AG09309 (cell line): ENCODE measurements at places on chromosomes 7 and 10.

DNA sequence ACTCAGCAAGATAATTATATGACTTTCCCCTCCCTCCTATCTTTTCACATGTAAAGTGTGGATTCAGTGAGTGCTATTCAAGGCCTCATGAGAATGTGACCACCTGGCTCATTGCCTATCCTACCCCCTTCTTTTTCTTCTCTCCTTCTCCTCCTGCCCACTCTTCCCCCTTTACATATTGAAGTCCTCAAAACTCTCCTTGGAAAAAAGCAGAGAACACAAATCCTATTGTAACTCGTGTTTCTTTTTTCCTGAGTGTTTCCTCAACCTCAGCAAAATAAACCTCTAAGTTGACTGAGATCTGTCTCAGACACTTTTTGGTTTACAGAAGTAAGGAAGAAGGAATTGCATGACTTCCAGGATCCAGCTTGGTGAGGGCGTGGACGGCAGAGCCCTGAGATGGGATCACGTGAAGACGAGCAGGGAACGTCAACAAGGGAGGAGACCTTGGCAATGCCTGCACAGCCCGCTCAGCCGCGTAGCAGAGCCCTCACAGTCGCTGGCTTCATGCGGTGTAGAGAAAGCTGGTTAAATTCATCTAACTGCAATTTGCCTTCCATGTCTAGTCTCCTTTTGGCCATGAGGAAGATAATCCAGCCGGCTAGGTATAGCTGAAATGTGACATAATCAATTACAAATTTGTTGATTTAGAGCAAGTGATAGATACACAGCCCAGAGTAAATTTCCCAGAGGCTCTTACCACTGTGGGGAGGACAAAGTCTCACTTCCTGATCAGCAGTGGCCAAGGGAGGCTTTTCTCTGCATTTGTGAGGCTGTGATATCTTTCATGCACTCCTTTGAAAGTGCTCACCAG, 75.7 kb downstream of the LYZL2 start:
- DNase-seq, result no peak

- DNase-seq, result no peak
Observed at GRCh38 chr7:107966711-107967110, 36.2 kb downstream of the LAMB1 start.

DNA sequence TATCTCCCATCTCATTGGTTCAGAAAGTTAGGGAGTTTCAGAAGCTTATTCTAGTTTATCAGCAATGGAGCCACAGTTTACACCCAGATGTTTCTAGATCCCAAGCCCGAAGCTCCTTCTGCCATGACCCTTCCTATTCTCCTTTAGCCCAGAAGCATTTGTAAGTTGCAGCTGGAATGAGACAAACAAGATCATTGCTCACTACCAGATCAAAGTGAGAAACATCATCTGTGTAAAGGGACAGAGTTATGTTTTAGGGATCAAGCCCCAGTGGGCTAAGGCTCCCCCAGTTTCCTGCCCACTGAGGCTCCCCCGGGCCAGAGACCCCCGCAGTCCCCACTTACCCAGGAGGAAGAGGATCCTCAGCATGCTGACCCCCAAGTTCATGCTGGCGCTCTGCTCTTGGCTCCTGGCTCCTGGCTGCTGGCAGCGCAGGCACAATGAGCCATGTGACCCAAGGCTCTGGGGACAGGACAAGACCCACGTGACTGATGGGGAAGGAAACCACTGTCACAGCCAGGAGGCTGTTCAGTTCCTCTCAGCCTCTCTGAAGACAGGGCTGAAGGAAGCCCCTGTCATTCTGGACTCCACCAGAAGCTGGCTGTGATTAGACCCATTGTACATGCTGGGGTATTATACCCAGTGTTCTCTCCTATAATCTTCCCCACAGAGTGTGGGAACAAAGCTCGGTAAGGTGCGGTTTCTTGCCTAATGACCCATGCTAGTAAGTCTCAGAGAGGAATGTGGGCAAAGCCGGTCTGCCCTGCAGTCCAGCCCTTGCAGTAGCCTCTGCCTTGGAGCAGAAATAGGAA, at the start of gene TMEM273:
TSS of gene TMEM273 (minus strand) at position 442 of the 812 bp plus-strand sequence. CDS start at position 387, 55 bp downstream.
- no peak for DNase-seq

DNA sequence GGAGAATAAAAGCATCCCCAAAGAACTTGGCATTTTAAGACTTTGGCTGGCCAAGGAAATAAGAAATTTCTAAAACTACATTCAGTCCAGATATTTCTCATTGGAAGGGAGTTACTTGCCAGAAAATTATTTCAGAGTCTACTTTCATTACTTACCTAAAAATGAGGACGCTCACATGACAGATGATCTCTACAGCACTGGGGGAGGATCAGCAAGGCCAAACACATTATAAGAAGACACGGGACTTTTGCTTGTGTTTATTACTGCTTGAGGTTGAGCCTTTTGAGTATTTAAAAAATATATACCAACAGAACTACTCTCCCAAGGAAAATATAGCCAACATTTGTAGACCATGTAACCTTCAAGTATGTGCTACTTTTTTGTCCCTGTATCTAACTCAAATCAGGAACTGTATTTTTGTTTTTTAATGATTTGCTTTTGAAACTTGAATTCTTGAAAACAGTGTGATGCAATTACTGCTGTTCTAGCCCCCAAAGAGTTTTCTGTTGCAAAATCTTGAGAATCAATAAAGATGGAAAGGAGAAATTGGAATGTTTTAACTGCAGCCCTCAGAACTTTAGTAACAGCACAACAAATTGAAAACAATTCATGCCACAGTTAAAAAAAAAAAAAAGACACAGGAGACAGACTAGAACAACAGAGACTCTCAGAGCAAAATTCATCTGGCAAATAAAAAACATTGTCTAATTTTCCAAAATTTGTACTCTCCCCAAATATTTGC, 128.1 kb downstream of the ZNF438 start:
- DNase-seq, result no peak

DNA sequence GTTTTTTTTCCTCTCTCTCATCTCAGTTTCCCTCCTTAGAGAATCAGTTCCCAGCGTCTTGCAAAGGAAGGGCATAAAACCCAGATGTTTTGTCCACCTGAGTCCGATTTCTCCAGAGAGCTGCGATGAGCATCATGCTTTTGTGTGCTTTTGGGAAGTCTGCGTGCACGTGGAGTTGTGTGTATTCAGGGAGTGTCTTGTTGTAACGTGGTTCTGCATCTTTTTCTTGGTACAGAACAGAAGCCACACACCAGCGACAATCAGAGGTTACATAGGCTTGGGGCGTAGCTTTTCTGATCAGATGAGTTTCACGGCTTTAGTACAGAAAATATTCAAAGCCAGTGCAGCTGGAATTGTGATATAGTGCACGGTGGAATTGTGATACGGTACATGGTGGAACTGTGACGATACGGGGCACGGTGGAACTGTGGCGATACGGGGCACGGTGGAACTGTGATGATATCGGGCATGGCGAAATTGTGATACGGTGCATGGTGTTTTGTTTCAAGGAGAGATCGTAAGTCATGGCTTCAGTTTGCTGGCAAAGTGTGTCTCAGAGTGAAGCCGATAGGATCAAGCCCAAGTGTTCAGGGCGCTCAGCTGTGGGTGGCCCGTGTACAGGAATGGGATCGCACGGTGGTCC, 32.8 kb downstream of the FOXK1 start:
- DNase-seq, result no peak

- DNase-seq, result no peak
Observed at GRCh38 chr7:96076350-96076707, 245.6 kb downstream of the SLC25A13 start.

DNA sequence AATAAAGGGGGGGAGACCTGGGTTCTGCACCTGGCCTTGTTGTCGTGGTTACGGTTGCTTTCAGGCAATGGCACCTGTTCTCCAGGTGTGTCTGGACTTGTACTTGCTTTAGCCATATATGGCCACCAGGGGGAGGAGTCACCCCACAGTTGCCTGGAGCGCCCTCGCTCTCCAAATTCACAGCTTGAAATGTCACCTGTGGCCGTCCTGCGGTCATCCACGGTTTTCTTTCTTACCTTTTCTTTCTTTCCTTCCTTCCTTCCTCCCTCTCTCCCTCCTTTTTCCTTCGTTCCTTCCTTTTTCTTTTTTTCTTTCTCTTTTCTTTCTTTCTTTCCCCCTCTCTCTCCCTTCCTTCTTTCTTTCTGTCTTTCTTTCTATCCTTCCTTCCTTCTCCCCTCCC, 157.2 kb upstream of the ZNF92 start:
- DNase-seq, result no peak

GRCh38 chr10:77565590-77566023, 72.0 kb downstream of the KCNMA1 start:
- no peak for DNase-seq

GRCh38 chr10:101814466-101815071, 3.7 kb downstream of the OGA start:
- DNase-seq, result no peak

GRCh38 chr10:21972584-21972983, 30.9 kb downstream of the DNAJC1 start:
- DNase-seq, result no peak

- DNase-seq, result no peak
Observed at GRCh38 chr7:99559175-99559915, 903 bp downstream of the ZNF655 start.

GRCh38 chr7:80540836-80541235, 29.0 kb upstream of the GNAT3 start:
- no peak for DNase-seq

DNA sequence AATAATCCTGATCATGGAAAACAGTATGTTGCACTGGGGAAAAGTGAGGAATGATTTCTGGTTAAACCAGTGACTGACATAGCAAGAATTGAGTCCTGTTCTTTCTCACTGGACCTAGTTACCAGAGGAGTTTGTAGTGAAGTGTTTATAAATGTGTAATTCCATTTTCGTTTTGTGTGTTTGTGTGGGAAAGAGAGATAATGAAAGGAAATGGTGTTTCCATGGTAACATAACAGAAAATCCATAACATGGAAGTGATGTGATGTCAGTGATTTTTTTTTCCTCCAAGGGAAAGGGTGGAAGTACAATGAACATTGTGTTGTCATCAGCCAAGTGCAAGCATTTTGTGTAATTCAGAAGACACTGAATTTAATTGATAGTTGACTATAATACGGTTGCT, 283.9 kb downstream of the PLXDC2 start:
- DNase-seq, result no peak

GRCh38 chr10:103278537-103278823, 1.5 kb downstream of the INA start:
- no peak for DNase-seq

- no peak for DNase-seq
Observed at GRCh38 chr7:27101957-27102580, 414 bp downstream of the HOXA2 start.

DNA sequence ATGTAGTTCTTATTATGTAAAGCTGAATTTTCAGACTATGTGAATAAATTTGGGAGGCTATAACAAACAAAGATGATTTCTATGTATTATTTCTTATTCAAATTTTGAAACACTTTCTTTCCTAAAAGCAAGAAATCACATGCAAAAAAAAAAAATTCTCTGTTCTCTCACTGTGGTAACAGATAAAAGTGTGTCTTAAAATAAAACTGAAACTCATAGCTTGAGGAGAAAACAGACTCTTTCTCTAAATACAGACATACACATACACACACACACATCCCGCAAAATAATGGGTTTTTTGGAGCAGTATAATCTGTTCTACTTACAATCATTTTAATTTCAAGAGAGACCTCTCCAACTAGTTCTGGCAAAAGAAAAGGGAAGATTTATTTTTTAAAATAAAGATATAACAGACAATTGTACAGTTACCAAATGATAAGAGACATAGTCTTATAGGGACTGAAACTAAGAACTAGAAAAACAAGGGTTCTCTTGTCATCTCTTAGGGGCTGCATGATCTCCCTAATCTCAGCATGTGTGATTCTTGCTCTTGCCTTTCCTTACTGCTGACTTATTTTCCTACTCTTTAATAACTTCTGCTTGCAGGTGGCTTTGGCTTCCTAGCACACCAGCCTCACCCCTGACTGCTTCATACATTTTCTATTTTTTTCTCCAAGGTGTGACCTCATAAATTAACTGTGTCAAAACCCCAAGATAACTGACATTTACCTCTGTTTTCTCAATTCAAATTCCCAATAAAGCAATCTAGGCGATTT, 483.5 kb upstream of the POT1 start:
- DNase-seq, result no peak

DNA sequence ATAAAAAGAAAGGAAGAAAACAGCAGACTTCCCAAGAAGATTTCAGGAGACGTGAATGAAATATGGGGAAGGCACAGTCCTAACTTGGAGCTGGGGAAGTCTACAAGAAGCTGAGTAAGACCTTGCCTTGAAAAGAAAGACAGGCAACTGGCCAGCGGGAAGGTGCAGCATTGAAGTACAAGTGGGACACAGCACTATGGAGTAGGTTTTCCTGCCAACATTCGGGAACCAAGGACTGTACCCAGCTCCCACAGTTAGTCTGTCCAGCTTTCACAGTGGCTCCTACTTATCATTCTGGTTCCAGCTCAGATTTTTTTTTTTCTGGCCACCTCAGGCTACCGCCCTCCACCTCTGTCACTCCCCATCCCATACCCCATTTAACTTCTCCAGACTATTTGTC, 10.0 kb downstream of the HPS1 start:
- no peak for DNase-seq

- DNase-seq, result peak; percentile 10
Observed at GRCh38 chr7:79806161-79806734, 328.4 kb upstream of the GNAI1 start.

DNA sequence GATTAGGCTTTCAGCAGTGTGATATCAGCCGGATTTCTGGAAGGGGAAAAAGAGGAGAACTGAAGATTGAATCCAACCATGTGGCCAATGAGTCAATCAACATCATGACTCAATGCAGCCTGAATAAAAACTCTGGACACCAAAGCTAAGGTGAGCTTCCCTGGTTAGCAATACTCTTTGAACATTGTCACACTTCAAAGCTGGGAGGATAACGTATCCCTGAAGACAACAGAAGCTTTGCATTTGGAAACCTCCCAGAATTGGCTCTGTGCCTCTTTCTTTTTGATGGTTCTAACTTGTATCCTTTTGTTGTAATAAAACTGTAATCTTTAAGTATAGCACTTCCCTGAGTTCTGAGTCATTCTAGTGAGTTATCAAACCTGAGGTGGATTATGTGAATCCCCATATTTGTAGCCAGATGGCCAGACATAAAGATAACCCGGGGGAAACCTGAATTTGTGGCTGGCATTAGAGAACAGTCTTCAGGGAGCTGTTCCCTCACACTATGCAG, 284.4 kb downstream of the IPMK start:
- no peak for DNase-seq

DNA sequence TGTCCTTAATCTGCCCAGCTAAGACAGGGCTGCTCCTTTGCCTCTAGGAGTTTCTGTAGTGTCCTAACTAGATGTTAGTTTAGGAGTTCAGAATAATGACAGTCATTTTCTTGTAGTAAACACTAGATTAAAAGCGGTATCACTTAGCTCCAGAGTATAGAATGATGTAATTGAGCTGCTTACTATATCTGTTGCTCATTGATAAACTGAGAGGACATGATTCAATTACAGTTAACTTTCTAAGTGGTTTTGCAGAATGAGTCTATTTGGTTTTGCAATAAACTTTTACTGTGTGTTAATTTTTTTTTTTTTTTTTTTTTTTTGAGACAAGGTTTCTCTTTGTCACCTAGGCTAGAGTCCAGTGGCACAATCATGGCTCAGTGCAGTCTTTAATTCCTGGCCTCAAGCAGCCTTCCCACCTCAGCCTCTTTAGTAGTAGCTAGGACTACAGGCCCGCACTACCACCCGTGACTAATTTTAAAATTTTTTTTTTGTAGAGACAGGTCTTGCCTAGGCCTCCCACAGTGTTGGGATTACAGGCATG, 1.8 kb downstream of the STMP1 start:
- no peak for DNase-seq

- no peak for DNase-seq
Observed at GRCh38 chr10:109306698-109307097, 616.6 kb downstream of the XPNPEP1 start.
